ENCODE measurements at places on chromosomes 1 and 21.
A peak's percentile ranks its signal among the peaks of the same experiment; 100 is the strongest.

DNA sequence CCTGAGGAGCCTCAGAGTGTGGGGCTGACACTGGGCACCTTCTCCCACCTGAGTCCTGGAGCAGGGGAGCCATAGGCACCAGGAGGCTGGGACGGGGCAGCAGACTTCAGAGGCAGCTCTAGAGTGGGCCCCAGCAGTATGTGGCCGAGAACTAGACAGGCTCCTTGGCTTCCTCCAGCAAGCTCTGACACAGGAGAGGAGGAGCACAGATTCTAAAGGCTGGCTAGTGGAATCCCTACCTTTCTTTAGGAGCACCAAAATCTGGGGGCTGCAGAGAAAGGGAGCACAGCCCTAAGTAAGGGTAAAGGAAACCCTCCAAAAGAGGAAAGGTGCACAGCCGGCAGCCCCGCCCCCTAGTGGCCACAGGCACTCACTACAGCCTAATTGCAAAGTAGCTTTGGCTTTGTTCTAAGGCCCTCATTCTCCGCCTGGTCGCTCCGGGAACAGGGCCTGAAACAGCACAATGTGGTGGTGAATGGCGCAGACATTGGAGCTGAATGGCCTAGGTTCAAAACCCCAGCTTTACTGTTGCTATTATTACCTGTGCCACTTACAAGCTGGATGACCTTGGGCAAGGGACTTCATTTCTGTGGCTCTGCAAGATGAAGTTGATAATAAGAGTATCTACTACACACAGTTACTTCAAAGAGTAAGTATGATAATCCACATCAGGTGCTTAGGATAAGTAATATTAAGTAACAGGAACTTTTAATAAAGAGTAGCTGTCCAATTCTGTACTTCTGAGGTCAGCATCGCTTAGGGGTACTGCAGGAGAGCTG, 8.8 kb upstream of the GUCA2A start:
- peak; percentile 74 for DNase-seq

- DNase-seq = no peak
Observed at GRCh38 chr1:231632119-231632518, 5.5 kb downstream of the DISC1 start.

- no peak for DNase-seq
Observed at GRCh38 chr21:43603233-43603626, 56.1 kb downstream of the HSF2BP start.

DNA sequence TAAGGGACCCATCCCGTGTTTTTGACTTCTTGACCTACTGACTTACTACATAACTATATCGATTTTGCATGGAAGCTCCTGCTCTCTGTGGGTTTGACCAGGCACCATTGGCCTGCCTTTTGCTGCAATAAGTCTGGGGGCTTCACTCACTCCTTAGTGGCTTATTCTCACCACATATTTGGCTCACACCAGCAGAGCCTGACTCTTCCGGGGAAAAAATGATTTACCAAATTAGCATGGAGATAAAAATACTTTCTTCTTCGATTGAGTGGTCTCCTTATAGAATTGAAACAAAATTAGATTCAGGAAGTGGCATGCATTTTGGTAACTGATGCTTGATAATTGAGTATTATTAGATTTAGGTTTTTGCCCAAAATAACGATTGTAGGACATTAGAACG, 129.7 kb downstream of the RUNX1 start:
- no peak for DNase-seq

DNA sequence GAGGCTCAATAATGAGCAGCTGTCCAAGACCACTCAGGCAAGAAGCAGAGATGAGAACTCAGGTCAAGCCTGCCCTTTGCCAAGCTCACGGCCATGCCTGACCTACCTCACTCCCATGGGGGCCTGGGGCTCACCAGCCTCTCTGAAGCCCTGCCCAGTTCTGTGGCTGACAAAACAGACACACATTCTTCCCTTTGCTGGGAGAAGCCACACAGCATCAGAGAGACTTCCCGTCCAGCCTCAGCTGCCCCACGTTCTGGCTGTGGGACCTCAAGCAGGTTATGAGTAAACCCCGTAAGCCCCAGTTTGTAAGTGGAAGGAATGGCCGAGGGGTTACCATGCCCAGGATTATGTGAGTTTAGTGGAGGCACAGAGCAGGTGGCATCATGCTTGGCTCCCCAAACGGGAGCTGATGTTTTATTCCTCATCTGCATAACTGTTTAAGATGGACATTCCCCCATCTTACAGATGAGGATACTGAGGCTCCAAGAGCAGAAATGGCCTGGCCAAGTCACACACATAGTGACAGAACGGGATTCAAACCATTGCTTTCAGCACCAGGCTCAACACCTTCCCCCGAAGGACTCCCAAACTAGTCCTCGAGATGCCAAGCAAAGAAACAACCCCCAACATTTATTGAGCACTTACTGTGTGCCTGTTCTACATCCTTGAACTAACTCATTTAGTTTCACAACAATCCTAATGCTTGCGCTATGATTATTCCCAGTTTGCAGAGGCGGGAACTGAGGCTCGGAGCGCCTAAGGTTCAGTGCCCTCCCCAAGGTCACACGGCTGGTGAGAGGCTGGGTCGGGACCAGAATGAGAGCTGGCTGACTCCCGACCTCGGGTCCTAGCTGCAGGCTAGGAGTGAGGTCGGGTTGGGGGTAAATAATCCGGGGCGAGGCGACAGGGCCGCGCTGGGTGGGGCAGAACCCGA, 49.1 kb upstream of the LAPTM5 start:
- DNase-seq = no peak

GRCh38 chr1:84711121-84711520, 20.9 kb upstream of the SSX2IP start:
- DNase-seq = no peak
